ENCODE measurements at places on chromosomes 12 and 14.

DNA sequence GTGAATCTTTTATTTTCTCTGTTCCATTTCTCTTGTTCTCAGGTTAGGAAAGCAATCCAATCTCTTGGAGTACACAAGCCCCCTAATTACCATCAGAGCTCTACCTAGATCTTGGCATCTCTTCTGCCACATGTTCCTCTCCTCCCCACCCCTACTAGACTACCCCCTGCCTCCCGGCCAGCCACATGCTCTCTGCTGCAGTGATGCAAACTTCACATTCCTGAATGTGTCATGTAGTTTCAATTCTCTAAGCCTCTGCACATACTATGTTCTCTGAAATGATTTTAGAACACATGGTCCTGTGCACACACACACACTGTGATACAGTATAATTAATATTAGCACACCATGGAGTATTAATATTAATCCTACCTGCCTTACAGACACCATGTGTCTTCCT, 104.6 kb downstream of the EFCAB11 start:
- no peak for DNase-seq

DNA sequence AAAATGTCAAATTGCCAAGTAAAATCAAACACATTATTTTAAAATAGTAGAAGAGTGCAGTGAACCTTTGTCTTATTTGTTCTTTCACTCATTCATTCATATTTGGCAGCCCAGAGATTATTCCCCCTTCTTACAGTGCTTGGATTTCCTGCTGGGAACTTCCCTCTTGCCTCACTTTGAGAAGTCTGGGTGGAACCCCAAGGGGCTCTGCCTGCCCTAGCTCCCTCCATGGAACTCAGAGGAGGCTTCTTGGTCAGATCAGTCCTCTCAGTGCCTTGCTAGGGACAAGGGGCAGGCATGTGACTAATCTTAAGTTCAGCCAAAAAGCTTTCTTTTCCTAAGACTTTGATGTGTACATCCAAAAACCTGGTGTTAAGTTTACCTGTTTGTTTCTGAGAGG, 84.7 kb upstream of the OVCH1 start:
- no peak for DNase-seq

- DNase-seq, result no peak
These were observed at the start of gene TEX52 for GRCh38 chr12:2857021-2857431. TEX52 (minus strand) TSS chr12:2857039; CDS start chr12:2857026, 13 bp downstream.

DNA sequence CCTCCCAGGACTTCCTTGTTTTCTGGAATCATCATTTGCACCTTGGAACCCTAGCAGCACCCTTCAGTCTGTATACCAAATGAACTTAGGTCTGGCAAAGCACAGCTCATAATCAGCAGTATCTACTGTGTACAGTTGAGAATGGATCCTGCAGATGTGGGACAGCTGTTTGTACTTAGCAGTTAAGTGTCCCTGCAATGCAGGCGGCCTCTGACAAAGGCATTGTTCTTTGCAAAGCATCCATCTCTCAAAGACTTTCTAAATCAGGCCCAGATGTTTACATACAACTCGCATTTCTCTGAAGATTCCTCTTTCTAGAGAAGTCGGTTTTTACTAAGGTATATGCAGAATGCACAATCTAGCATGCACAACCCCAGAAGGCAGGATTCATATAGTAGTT, 170.5 kb upstream of the RBM19 start:
- no peak for DNase-seq
